ENCODE measurements at places on chromosomes 12 and 14.

- DNase-seq = no peak
These were observed 2.8 kb upstream of the TSPAN8 start for GRCh38 chr12:71160585-71160984.

DNA sequence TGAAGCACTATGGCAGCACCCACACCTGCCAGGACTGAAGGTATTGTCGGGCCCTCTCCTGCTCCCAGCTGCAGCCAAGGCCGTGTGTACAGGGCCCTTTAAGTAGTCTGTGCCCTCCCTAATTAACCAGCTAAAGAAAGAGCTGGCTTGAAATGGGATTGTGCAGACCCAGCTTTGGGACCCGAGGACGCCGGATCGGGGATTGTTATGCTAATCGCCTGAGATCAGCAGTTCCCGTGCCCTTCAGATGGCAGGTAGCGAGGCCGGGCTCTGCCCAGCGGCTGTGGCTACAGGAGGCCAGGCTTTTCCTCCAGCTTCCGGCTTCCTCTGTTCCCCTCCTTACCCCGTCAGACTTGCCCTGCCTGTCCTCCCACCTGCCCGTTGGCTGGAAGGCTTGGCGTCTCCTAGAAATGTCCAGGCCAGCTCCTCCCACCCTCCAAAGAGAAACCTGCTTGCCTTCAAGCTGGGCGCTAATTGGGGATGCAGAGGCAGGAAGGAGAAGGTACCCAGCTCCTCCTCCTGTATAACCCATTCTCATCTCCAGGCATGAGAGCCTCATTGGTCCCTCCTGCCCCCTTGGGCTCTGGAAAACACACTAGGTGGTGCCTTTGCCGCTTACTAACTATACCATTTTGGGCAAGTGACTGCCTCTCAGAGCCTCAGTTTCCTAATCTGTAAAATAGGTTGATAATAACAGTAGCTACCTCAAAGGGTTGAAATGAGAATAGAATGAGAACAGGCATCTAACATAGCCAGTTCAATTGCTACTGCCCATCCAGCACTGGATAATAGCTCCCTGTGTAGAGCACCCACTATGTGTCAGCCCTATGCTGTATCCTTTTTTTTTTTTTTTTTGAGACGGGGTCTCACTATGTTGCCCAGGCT is 25.8 kb upstream of the MSI1 start:
- no peak for DNase-seq

DNA sequence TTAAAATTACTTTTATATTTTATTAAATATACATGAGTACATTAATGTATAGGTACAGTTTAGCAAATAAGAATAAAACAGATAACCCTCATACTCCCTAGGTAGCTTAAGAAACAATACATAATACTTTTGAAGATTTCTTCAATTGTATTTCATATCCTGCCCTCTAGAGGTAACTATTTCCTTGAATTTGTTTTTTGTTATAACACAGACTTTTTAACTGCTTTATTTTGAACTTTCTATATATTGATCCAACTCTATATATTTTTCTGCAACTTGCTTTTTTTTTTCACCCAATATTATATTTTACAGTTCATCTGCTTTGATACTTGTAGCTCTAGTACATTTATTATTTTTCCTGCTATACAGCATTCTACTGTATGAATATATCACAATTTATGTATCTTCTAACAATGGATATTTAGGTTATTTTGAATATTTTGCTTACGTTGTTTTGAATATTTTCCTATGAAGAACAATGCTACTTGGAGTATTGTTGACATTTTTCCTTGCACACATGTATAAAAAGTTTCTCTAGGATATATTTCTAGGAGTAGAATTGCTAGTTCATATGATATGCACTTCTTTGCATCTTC is 72.8 kb upstream of the ABCD2 start:
- no peak for DNase-seq

DNA sequence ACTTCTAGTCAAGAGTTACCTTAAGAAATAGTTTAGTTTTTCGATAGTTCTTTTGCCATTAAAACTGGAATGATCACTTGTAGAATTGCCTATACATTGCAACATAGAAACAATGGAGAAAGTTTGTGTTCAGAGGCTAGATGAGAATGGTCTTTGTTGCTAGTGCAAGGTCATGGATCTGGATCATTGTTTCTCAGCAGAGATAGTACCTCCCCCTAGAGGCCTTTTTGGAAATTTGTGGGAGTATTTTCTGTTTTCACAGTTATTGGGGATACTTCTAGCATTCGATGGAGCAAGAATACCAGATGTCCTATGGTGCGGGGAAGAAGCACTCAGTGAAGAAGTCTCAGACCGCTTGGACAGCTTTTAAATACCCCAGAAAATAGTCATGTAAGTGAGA is 138.8 kb upstream of the HMGA2 start:
- DNase-seq = no peak

- no peak for DNase-seq
These were observed 2.1 kb downstream of the WSB2 start for GRCh38 chr12:118058881-118059280.

GRCh38 chr12:105220150-105220928 is 15.6 kb downstream of the APPL2 start:
- DNase-seq = no peak

DNA sequence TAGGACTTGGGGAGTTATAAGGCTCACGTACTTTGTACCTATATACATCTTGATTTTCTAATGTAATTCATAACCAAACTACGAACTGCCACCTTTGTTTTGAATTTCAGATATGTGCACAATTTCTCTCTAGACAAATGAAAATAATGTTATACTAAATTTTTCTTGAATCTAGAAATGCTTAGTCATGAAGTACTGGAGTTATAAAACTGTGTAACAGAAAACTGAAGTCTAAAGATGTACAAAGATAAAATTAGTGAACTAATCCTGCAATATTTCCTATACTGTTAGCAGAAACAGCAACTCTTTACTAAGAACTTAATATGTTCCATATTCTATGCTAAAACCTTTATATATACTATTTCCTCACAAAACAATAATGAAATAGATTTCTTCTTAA is 15.5 kb downstream of the SEC23A start:
- no peak for DNase-seq

- no peak for DNase-seq
These were observed 8.5 kb downstream of the COX14 start for GRCh38 chr12:50120521-50120920.

DNA sequence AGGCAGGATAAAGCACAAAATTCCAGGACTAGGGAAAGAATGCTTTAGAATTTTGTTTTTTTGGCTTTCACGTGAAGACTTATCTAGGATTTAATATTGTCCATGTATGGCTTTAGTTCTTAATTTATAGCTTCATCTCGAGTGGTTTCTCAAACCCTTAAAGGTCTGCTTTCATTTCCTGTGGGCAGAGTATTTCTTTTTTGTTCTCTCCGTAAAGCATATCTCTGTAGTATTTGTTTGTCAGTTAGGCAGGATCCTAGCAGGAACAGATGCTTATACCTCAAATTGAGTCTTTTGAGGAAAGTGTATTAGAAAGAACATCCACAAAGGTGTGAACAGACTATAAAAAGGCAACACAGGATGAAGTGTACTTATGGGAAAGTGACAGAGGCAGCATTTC is 697.1 kb upstream of the SEL1L start:
- DNase-seq = no peak

GRCh38 chr12:4117386-4118016 is 156.1 kb upstream of the CCND2 start:
- DNase-seq = no peak

DNA sequence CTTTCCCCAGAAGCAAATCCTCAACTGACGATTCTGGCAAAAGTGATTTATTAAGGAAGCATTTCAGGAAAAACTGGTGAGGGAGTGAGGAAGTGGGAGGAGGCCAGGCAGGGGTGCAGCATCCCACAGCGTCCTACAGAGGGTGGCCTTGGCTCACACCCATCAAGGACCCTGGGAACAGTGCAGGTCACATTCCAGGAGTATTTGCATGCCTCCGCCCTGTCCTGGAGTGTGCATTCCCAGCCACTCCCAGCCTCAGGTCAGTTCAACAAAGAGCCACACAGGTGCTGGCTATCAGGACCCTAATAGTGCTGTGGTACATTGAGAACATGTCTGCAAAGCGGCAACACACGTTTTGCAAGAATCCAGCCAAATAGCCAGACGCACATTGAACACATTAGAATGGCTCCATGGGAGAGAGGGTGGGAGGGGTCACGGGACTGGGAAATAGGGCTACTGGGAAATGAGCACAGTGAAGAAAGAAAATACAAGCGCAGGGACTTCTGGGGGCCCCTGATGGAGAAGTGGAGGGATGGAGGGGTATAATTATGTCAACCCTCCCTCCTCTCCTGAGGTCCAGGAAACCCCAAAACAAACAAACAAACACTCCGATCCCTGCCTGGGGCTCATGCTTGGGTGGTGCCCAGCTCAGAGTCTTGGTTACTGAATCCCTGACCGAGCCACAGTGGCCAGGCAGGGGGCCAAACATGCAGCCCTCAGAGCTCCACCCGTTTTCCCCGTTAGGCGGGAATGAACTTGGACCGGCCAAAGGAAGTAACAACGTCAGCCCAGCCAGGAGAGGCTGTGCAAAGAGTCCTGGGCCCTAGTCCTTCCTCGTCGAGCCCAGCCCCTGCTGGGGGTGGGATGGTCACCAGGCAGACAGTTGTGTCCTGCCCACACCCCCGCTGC is 36.5 kb downstream of the CMKLR1 start:
- no peak for DNase-seq

- no peak for DNase-seq
These were observed 637 bp upstream of the FOXG1 start for GRCh38 chr14:28765831-28766468.

DNA sequence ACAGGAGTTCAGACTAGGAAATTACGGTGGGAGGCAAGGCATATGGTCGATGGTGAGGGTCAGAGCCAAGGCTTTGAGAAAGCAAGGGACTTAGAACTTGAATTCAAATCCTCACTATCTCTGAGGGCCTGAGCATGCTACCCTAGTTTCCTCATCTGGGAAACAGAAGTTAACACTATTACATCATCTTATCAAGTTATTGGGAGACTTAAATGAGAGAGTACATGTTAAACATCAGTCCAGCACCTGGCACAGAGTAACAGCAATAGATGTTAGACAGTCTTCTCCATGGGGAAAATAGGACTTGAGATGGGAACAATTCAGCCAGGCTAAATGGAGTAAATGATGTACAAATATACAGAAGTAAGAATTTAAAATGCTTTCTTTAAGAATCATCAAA is 38.5 kb downstream of the SLC38A1 start:
- no peak for DNase-seq

DNA sequence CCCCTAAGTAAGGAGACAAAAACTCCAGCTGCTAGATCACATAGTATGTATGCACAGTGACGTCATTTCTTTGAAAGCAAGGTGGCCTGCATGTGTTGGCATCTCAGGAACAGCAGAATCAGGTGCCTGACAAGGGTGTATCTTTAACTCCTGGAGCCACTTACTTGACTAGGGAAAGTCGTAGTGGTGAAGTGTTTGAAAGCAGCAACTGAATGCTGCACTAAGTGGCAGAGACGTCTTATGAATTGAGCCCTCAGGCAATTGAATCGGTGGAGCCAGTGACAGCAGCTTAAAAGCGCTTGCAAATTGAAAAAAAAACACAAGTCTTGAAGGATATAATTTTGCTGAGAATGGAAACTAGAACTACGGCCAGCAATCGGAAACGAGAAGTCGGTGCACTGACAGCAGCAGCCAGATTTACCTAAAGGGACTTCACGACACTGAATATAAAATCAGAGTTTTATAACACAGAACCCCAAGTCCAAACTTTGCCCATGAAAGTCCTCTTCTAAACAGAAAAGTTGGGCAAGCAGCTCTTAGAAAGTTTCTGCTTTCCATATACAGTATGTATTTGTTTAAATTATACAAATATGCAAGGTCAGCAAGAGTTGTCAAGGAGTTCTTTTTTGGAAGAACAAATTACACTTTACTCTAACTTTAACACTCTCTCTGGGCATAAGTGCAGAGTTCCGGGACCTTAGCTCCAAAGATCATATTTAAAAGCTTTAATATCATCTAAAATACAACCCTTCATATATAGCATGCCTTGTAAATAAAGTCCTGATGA is 1.1 kb downstream of the IGF1 start:
- no peak for DNase-seq

GRCh38 chr14:92747701-92748258 is 647 bp downstream of the LGMN start:
- DNase-seq = no peak

DNA sequence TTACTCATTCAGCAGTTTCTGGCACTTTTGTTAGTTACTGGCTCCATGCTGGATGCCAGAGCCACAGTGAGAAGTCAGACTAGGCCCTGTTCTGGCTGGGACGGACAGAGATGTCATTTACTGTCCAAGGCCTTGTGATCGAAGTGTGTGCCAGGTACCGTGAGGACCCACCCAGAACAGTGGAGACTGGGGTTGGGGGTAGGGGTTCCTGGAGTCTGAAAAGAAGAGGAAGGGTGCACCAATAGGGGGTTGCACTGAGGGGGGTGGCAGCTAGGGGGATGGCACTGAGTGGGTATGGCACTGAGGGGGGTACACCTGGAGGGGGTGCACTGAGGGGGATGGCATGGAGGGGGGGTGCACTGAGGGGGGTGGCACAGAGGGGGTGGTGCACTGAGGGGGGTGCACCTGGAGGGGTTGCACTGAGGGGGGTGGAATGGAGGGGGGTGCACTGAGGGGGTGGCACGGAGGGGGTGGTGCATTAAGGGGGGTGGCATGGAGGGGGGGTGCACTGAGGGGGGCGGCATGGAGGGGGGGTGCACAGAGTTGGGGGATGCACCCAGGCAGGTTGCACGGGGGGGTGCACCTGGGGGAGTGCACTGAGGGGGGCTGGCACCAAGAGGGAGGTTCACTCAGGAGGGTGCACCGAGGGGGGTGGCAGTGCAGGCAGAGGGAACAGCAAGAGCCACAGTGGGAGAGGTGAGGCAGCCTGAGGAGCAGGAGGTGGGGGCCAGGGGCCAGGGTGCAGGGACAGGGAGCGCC is 10.6 kb upstream of the CYP46A1 start:
- DNase-seq = no peak

GRCh38 chr14:36316131-36316530 is 4.3 kb downstream of the MBIP start:
- DNase-seq = no peak

GRCh38 chr12:93705237-93705636 is 28.1 kb downstream of the CRADD start:
- no peak for DNase-seq

DNA sequence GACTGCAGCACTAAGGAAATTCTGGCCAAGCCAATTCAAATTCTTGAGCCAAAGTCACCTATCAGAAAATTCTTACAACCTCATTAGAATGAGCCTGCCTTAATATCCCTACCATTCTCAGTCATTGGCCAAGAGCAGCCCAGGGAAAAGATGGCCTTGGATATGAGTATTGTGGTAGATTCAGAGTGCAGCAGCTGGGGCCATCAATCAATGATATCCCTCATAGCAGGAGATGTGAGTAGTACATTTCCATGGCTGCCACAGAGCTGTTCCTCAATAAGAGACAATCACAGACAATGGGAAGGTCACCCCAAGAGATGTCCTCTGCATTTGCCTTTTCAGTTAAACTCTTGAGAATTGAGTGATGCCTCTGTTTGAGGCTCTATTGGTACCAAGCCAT is 161.6 kb downstream of the DYRK2 start:
- DNase-seq = no peak

GRCh38 chr12:56267443-56268071 is 815 bp downstream of the COQ10A start:
- DNase-seq = no peak

Measured in natural killer cell treated with Interleukin-12 subunit alpha and Interleukin-12 subunit beta and Interleukin-15 and Interleukin-18, amount 100 ng/mL, for 72 hours (primary cell).